ENCODE measurements at places on chromosomes 5 and 9.

- peak; percentile 33 for DNase-seq
Observed at GRCh38 chr9:38727497-38728001, 7.6 kb upstream of the FAM240B start.

- DNase-seq, result no peak
Observed at GRCh38 chr5:156927545-156927944, 35.5 kb downstream of the TIMD4 start.

- DNase-seq, result no peak
Observed at GRCh38 chr5:160484678-160485077, 63.0 kb downstream of the PTTG1 start.

- no peak for DNase-seq
Observed at GRCh38 chr5:140637371-140638100, 1.7 kb upstream of the TMCO6 start.

DNA sequence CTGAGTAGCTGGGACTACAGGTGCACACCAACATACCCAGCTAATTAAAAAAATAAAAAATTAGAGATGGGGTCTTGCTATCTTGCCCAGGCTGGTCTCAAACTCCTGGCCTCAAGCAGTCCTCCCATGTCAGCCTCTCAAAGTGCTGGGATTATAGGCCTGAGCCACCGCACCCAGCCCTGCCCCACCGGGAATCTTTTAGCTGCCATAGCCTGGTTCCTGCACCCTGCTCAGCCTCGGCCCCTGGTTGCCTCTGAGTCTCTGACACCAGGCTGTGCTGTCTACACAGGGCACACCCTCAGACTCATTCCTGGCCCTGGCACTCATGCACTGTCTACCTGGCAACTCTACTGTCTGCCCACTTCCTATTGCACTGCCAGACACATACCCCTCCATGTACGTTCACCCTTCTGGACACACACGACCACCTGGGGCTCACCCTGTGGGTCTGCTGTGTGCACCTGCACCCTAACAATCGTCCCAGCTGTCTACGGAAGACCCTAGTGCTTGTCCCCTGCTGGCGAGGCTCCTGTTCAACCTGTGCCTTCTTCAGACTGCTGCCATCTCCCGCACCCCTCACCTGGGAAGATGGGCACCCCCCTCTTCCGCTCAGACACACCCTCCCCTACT lies 1.4 kb downstream of the PROP1 start:
- no peak for DNase-seq

GRCh38 chr9:842635-843426 lies 1.3 kb downstream of the DMRT1 start:
- no peak for DNase-seq

- no peak for DNase-seq
Observed at GRCh38 chr9:112550531-112550930, 63.9 kb downstream of the KIAA1958 start.

GRCh38 chr5:135387629-135387960 lies 11.4 kb downstream of the MACROH2A1 start:
- no peak for DNase-seq

GRCh38 chr9:14868772-14869583 lies 41.2 kb downstream of the FREM1 start:
- DNase-seq, result peak; percentile 10
